ENCODE measurements at places on chromosomes 12 and 14.

- no peak for DNase-seq
- no peak overlapping the region for H3K27ac ChIP-seq
- peaks cover 26% of the 10 kb centered on the region for H3K4me1 ChIP-seq
These were observed 6.3 kb upstream of the RIC8B start for GRCh38 chr12:106767954-106768822.

DNA sequence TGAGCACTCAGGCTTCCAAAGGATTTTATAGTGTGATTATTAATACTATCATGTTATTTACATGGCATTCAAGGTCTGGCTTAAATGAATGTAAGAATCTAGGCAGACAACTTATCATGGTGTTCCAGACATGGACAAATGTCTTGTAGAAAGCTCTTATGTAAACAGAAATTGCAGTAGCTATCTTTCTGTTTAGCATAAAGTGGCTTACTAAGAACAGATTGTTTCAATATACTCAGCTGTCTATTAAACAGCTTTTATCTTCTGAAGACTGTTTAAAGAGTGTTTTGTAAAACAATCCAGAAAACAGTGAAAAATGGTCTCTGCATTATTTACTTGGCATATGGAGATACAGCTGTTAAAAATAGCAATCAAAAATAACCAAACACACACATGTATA is 1061.8 kb upstream of the SEL1L start:
- H3K36me3 ChIP-seq, result no peaks in the 10 kb centered on the region
- H3K4me3 ChIP-seq, result no peak overlapping the region
- no peak overlapping the region for H3K27ac ChIP-seq
- no peaks in the 10 kb centered on the region for H3K27me3 ChIP-seq
- no peaks in the 10 kb centered on the region for H3K4me1 ChIP-seq

GRCh38 chr12:4918950-4919660 is 9.4 kb downstream of the KCNA1 start:
- DNase-seq, result no peak
- no peak overlapping the region for H3K27ac ChIP-seq
- no peak overlapping the region for H3K4me3 ChIP-seq
- H3K4me1 ChIP-seq, result no peaks in the 10 kb centered on the region
- peaks cover 41% of the 10 kb centered on the region for H3K27me3 ChIP-seq
- no peaks in the 10 kb centered on the region for H3K36me3 ChIP-seq

- no peak overlapping the region for H3K27ac ChIP-seq
- H3K36me3 ChIP-seq, result no peaks in the 10 kb centered on the region
- no peak for DNase-seq
- peaks cover 2% of the 10 kb centered on the region for H3K27me3 ChIP-seq
- H3K4me3 ChIP-seq, result no peak overlapping the region
These were observed 24.7 kb downstream of the CCDC85C start for GRCh38 chr14:99579120-99579836.

DNA sequence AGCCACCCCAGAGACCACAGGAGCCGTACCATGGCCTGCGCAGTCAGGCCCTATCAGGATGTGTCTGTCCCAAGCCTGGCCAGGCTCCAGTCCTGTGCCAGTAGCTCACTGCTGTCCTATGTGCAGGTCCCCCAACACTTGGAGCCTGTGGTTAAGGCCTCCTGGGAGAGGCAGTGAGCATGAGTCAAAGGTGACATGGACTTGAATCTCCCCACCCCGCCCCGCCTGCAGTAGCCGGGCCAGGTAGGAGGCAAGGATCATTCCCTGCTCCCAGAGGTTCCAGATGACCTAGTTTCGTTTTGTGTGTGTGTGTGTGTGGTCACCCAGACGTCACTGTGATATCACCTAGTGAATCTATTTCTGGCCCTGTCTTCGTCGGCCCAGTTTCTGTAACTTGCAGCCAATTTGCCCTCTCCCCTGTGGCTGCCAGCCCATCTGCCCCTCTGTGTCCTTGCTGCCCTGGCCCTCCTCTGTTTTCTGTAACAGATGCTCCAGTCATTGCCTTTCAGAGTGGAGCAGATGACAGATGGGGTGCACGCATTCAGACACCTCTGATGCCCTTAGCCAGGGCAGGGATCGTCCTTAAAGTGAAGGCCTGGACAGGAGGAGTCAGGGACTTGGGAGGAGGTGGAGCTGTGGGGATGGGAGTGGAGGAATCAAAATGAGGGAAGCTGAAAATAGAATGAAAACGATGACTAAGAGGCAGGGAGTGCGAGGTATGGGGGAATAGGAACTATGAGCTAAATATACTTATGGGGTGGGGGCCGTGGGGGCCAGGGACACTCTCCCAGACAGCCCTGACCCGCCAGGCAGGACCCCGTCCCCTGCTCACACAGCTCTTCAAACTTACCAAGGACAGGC is 37.4 kb downstream of the SLC6A12 start:
- no peak overlapping the region for H3K4me3 ChIP-seq
- no peak overlapping the region for H3K27ac ChIP-seq
- peaks cover 3% of the 10 kb centered on the region for H3K27me3 ChIP-seq
- peaks cover 6% of the 10 kb centered on the region for H3K4me1 ChIP-seq
- no peak for DNase-seq

DNA sequence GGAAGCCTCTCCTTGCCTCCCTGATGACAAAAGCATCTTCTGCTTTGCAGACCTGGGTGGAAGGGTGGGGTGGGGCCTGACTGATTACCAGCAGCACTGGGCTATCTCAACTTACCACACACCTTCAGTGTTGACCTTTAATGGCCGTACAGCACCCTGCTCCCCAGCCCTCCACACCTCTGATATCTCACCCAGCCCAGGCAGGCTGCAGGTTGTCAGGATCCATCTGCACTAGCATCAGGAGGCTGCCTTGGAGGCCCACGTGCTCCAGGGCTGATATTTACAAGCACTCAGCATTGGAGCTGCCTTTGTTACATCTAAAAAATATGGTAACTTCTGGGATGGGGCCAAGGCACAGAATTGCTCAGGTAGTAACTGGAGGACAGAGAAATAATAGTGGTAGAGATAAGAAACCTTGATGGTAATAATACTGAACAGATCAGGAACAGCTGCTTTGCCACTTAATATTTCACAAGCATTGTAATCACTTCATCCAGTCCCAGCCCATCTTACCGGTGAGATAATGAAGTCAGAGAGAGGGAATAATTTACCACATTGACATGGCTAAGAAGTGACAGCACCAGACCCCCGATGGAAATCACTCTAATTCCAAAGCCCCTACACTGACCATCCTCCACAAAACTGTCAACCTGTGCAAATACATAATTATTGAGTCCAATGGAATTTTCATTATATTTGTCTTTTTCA is 125.2 kb upstream of the RFLNA start:
- H3K27me3 ChIP-seq, result no peaks in the 10 kb centered on the region
- H3K27ac ChIP-seq, result no peak overlapping the region
- no peak overlapping the region for H3K4me3 ChIP-seq
- DNase-seq, result no peak
- H3K4me1 ChIP-seq, result no peaks in the 10 kb centered on the region

GRCh38 chr12:46523446-46523845 is 150.9 kb upstream of the SLC38A2 start:
- peak overlapping the region; percentile 99 for H3K27ac ChIP-seq
- H3K4me1 ChIP-seq, result peaks cover 59% of the 10 kb centered on the region
- peak overlapping the region; percentile 81 for H3K4me3 ChIP-seq
- H3K36me3 ChIP-seq, result peaks cover 24% of the 10 kb centered on the region

DNA sequence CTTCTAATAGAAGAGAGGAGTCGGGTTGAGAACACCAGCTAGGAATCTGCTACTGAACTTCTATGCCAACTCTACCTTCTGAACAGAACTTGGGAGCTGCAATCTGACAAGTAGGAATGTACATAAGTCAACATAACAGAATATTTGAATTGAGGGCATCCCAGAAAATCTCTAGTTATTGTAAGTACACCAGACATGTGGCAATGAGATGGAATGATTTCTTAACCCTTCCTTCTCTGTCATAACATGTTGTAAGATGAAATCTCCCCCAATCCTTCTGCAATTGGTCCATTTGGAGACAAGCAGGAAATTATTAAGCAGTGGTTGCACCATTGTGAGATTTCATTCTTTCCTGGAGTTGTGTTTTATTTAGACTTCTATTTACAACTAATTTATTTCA is 68.7 kb upstream of the TMPO start:
- no peaks in the 10 kb centered on the region for H3K36me3 ChIP-seq
- H3K27me3 ChIP-seq, result peaks cover 17% of the 10 kb centered on the region

DNA sequence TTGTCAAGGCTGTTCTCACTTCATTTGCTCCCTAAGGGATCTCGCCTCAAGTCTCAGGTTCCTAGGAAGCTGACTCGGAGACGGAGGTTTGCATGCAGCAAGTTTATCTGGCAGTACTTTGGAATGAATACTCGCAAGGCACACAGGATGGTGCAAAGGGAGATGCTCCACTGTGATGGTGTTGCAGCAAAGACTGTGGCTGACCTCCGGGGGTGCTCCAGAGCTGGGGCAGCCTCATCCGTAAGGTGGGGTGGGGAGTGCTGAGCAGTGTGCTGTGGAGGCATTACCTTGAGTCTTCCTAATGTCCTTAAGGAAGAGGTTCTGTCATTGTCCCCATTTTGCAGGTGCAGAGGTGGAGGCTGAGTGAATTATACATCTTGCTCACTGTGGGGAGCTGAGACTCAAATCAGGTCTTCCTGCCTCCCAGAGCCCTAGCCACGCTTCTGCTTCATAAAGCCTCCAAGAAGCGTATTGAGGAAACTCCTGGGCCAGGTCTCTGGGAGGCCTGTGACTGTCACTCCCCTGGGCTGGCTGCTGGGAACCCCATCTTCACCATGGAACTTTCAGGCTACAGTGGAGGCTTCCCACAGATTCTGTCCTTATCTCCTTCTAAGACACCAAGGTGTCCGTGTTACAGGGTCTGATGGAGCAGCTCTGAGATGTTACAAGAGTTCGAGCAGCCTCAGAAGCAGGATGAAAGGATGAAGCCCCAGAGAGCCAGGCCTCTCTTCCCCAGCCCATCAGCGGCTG is 39.5 kb downstream of the GALNT16 start:
- no peaks in the 10 kb centered on the region for H3K4me1 ChIP-seq
- H3K27ac ChIP-seq, result no peak overlapping the region
